CD8-positive, alpha-beta T cell (primary cell): ENCODE measurements at places on chromosomes 3 and 15. TPM values are rescaled to one million over a fixed set of nuclear protein-coding genes. Genes with fewer than 3 reads are reported as not detected.

DNA sequence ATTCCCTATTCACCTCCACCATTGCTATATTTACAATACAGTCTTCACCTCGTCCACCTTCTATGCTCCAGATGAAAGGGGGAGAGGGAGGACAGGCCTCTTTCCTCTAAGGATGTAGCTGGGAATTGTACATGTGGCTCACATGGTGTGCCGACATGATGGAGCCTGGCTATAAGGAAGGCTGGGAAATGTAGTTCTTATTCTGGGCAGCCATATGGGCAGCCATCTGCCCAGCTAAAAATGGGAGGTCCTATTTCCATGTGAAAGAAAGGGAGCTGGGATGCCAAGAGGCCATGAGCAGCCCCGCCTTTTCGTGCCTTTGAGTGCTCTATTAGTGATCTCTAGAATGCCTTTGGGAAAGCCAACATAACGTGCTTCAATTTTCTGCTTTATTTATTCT is 27.1 kb upstream of the MGLL start:
- no peak for DNase-seq

The SERPINI2 gene
- not detected for total RNA-seq

The ATP13A5 gene
- total RNA-seq, result not detected

- no peak for DNase-seq
Observed at GRCh38 chr15:82315519-82316246, 33.6 kb downstream of the GOLGA6L10 start.

The CCDC39 gene
- not detected for total RNA-seq

- no peak for DNase-seq
Observed at GRCh38 chr3:98185180-98185579, 18.7 kb downstream of the OR5H15 start.

DNA sequence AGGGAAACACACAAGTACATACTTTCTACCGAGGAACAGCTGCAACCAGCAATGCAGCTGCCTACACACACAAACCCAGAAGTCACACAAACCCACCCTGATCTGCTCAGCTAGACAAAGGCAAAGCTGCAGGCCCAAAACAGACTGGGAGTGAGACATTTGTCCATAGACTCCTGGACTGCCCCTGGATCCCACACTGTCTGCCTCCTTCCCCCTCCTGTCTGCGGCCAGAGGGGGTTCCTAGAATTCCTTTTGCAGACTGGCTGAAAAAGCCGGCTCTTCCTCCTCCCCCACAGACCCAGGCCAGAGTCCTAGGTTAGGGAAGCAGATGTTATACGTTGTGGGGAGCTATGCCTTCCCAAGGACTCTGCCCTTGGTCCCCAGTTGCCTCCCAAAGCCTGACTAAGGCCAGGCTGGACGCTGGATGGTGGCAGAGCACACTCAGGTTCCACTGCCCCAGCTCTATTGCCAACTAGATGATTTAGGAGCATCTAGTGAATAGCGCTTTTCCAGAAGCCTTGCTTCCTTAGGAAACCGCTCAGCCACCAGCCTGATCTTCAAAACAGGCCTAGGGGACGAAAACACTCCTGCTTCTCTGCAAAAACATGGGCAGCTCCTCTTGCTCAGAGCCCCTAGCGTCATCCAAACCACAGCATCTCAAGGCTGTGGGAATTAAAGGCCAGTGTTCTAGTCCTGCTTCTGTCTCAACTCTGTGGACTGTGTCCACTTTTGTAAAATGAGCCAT is 37.4 kb upstream of the CILP start:
- DNase-seq, result no peak

DNA sequence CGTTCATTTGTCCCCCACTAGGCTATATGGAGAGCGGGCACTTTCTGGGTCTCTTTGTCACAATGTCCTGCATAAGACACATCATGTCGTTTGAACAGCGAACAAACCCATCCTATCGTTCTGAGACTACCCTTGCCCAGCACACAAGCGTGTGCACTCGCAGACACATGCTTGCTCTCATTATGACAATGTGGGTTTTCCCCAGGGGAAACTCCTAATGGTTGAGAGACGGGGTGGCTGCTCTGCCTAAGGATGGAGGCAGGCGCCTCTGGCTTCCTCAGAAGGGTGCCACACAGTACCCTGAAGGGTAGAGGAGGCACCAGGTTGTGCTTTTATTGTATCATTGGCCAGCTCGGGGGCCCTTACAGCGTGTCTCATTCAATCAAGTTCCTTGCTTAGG is 51.0 kb upstream of the MYZAP start:
- no peak for DNase-seq

GRCh38 chr3:122873741-122874515 is 79.1 kb downstream of the SLC49A4 start:
- DNase-seq, result no peak

DNA sequence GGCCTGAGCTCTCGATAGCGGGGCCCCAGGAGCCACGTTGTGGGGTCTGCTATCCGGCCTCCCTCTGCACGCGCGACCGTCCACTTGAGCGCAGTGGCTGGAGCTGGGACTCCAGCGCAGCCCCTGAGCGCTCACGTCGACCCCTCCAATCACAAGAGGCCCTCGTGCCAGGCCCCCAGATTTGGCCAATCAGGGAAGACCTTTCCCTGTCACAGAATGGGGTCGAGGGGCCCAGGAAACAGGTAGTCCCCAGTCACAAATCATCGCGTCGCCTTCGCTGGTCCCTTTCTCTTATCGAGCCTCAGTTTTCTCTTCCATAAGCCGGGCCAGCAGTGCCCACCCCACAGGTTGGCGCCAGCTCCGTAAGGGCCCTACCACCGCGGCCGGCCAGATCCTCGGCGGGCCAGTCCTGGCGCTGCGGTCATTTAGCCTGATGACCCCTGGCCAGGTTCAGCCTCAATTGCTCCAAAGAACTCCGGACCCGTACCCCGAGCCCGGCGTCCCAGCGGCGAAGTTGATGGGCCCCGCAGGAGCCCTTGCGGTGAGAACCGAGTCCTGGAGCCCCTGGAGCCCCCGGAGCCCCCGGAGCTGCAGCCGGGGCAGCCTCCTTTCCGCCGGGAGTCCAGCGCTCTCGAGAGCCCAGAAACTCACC is 435 bp downstream of the ALDH1L1 start:
- no peak for DNase-seq

- DNase-seq, result no peak
Observed at GRCh38 chr3:178966299-178967176, 105.1 kb downstream of the ZMAT3 start.

DNA sequence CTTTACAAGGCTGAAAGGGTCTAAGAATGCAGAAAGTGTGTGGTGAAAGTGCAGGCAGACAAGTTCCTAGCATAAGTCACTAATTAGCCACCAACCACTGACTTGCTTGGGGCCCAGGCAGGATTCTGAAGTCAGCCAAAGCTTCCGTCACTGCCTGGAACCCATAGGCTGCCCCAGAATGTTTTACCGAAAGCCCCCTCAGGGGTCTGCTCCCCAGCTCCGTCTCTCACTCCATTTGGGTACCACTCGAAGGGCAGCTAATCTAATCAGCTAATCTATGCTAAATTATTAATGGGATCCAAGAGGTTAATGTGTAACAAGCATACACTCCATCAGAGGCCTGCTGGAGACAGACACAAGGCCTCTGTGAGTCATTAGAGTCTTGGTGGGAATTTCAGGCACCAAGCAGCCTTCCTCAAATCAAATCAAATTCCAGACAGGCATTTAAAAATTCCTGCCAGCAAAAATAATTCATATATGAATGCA is 13.2 kb downstream of the ADAMTS9 start:
- no peak for DNase-seq

DNA sequence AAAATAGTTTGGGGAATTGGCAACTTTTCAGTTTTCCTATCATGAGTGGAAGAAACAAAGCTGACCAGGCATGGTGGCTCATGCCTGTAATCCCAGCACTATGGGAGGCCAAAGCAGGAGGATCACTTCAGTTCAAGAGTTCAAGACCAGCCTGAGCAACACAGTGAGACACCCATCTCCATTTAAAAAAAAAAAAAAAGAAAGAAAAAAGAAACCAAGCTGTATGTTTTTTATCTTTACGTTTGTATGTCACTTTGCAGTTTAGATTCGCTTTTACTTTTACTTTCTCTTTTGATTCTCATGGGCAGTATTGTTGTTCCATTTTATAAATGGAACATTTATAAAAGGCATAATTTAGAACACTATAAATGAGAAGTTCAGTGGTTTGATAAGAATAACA is 31.2 kb upstream of the TNIK start:
- no peak for DNase-seq

The PDZRN3 gene
- not detected for total RNA-seq

The NR2E3 gene
- total RNA-seq, result not detected

The CLDN16 gene
- not detected for total RNA-seq

The ZNF620 gene
- total RNA-seq, result 1.9 TPM

- peak; percentile 82 for DNase-seq
Observed at GRCh38 chr15:69475769-69476358, 23.2 kb downstream of the RPLP1 start.

DNA sequence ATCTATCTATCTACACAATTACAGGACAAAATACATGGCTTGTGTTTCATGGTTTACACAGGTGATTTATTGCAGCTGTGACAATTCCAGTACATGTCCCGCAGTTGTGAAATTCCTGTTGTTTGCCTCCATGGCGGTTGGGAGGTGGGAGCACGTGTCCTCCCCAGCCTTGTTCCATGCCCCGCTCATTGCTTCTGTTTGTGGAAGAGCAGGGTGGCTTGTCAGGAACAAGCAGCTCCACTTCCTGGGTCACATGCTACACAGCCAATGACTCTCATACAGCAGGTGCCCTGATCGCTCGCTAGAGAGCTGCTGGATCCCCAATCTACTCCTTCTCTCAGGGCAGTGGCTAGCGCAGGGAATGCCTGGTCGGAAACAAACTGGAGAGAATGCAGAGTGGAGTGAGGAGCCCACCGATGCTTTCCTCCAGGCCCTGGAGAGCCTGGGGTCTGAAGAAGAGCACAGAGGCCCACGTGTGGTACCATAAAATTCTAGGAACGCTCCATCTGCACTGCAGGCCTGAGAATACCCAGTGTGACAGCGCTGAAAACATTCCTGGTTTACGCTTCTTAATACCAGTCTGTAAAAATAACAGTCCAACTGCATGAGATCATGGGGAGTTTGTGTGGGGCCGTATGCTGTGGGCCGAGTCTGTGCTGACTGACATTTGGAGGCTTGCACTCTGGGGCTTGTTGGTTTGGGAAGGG is 270.6 kb upstream of the RGMA start:
- no peak for DNase-seq

GRCh38 chr3:42229942-42230688 is 35.9 kb downstream of the CCK start:
- no peak for DNase-seq

The POLQ gene
- 0.28 TPM for total RNA-seq

GRCh38 chr3:127784865-127785710 is 37.2 kb downstream of the MGLL start:
- no peak for DNase-seq

DNA sequence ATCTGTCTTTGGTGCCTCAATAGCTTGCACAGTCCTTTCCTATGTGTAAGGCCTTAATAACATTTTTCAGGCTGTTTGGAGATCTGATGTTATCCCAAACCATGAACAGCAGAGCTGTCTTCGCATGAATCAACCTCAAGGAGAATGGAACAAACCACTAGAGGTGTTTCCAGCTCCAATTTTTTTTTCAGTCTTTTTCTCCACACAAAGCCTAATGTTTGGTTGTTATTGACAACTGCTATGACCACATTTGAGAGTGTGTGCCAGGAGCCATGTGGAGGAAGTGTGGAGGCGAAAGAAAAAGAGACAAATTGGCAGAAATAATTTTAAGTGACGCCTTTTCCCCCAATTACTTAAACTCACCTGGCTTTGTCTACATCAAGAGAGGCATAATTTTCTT is 38.7 kb downstream of the RTP4 start:
- no peak for DNase-seq

DNA sequence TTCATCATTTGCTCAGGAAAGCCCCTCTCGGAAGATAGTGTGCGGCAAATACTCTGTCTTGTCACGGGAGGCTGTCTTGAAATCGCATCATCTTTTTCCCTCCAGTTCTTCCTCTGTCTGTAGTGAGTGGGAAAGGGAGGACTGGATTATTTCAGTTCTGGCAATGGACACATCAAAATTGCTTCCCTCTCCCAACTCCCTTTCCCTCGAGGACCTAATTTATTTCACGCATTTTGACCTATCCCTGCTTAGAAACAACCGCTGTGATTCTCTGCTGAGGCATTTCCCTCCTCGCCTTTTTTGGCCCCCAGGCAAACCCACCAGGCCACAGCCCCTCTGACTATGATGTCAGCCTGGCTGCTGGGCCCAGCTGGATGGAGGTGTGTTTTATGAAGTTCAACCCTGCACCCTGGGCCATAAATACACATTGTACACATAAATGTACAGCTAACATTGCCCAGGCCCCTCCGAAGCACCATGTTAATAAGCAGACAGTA is 138.7 kb upstream of the LRTM1 start:
- DNase-seq, result no peak

DNA sequence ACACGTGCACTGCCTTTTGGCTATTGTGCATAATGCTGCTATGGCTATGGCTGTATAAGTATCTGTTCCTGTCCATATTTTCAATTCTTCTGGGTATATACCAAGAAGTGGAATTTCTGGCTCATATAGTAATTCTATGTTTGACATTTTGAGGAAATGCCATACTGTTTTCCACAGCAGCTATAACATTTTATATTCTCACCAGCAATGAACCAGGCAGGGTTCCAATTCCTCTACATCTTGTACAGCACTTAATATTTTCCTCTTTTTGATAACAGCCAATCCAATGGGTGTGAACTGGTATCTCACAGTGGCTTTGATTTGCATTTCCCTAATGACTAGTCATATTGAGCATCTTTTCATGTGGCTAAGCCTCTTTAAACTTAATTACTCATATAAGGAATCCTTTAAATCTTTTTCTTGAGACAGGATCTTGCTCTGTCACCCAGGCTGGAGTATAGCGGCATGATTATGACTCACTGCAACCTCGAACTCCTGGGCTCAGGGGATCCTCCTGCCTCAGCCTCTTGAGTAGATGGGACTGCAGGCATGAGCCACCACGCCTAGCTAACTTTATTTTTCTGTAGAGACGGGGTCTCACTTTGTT is 38.1 kb upstream of the IGDCC4 start:
- no peak for DNase-seq

- DNase-seq, result no peak
Observed at GRCh38 chr15:56835718-56836171, 82.7 kb upstream of the TCF12 start.

- DNase-seq, result no peak
Observed at GRCh38 chr3:143831994-143832393, 16.3 kb downstream of the SLC9A9 start.

The PLCL2 gene
- total RNA-seq, result 35.8 TPM

GRCh38 chr15:69973102-69973714 is 124.5 kb downstream of the TLE3 start:
- peak; percentile 32 for DNase-seq

The RPS27L gene
- total RNA-seq, result 40.3 TPM

The SLITRK3 gene
- not detected for total RNA-seq

- no peak for DNase-seq
Observed at GRCh38 chr15:42036112-42036905, 15.5 kb upstream of the PLA2G4E start.
